Right lobe of liver (tissue), 6 donors: ENCODE measurements at places on chromosomes 3 and 15.
A peak's percentile ranks its signal among the peaks of the same experiment; 100 is the strongest.

GRCh38 chr15:78977091-78977571 lies 32.3 kb upstream of the CTSH start:
- DNase-seq: no peak

DNA sequence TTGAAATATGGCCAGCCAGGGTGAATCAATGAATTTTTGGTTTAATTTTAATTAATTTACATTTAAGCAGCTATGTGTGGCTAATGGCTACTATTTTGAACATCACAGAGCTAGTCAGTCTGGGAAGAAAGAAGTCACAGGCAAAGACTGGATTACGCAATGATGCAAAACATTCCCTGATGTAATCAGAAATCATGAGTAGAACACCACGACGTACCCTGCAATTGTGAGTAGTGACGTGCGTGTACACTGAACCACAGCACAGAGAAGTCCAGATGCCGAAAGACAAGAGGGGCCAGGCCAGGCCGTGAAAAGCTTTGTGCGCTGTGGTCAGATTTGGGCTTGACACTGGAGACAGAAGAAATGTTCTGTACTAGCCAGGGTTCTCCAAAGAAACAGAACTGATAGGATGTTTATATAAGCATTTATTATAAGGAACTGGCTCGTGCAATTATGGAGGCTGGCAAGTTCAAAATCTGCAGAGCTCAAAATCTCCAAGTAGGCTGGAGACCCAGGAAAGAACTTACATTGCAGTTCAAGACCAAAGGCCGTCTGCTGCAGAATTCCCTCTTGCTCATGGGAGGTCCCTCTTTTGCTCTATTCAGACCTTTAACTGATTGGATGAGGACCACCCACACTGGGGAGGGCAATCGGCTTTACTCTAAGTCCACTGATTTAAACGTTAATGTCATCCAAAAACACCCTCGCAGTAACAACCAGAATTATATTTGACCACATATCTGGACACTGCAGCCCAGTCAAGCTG lies 44.6 kb downstream of the SH3BP5 start:
- peak; percentile 67 for DNase-seq

DNA sequence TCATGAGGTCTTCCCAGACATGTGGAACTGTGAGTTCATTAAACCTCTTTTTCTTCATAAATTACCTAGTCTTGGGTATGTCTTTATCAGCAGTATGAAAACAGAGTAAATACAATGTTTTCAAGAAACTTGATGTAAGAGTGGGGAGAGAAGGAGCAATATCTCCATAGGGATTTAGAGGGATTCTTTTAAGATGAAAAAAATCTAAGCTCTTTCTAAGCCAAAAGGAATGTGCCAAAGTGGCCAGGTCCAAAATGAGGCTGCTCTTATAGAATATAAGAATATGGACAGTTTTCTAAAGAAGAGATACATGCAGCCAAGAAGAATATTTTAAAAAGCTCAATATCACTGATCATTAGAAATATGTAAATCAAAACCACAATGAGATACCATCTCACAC lies 23.9 kb upstream of the RYK start:
- DNase-seq: no peak

GRCh38 chr3:36957063-36957462 lies 12.2 kb upstream of the TRANK1 start:
- DNase-seq: no peak

GRCh38 chr15:23422099-23422945 lies 24.7 kb downstream of the GOLGA6L2 start:
- no peak for DNase-seq

DNA sequence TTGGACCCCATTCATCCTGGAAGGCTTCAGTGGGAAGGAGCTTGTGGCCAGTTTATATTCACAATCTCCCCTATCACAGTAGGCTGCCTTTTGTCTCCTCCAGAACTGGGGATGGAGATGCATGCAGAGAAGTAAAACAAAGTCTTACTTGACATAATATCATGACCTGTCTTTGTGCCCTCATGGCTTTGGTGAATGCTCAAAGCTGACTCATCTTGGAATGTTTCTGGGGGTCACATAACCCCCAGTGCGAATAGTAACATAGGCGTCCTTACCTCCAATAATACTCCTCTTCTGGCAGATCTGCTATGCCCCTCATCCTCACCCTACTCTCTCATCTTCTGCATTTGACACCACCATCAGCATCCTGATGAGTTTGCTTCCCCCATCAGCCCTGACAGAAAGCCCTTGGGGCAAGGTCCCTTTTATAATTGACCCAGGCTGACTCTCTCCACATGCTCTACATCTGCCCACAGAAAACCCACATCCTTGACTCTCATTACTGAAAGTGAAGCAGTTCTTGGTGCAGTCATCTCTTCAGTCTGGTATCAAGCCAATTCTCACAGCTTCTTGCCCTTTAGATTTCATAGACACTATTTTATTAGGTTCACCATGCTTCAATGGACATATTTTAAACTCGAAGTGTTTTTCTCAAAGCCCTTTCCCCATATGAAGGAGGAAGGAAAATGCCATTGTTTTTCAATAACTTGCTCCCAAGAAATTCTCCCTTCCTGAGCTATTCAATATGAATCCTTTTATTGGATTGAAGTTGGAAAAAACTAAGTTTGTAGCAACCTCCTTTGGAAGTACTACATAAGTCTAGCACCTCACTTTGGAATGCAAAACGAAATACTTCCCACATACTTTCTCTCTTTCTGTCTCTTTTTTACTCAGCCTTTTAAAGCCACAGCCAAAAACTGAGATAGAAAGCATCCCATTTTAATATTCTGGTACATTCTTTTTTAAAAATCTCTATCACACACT lies 36.6 kb downstream of the OSTN start:
- no peak for DNase-seq

DNA sequence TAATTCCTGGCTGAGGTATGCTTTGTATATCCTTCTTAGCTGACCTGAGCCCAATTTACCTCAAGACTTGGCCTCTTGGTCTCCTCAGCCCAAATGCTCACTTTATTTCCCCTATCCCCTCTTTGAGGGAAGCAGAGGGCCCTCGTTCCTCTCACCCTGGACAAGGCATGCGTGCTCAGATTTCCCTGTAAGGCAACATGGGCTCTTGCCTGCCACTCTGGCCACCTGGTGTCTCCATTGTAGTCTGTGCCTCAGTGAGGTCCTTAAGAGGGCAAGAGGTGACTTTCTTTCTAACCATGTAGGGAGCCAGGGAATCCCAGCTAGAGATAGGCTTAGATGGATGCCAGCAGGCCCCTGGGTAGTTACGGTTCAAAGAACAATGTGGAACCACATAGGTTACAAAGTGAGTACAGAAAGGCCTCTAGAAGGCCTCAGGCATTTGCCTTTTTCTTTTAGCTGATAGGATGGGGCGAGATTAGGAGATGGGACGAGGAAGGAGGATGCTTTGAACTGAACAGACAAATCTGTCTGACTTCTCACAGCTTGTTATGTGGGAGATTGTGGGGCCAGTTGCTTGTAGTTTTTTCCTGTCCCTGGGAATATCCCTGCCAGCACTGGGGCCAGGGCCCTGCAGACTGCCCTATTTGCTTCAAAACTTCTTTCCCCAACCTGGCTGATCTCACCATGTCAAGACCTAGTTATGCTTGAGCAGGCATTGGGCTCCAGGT lies 1.1 kb upstream of the INTS14 start:
- no peak for DNase-seq

DNA sequence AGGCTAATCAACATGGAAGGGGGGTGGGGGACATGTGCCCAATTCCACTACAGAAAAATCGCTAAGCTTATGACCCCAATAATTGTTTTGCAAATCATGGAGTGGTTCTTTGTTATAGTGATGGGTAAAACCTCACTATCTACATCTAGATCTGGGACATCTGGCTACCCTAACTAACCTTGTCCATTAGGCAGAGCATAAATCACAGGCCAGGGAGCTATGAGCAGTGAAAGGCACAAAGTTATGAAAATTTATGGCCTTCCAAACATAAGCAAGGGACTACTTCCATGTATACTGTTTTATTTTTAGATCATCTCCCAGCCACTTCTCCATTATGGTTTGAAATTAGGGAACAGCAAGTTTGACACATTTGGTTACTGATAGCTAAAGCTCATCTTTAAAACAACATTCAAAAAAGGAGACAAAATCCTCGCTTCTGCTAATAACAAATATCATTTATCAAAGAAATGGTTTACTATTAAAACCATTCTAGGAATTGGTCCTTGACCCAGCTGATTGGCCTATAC lies 78.3 kb downstream of the RSL24D1 start:
- no peak for DNase-seq

- DNase-seq: no peak
Measured at GRCh38 chr3:77780278-77780996, 740.5 kb downstream of the ROBO2 start.

GRCh38 chr3:172329070-172329469 lies 119.2 kb downstream of the GHSR start:
- no peak for DNase-seq

DNA sequence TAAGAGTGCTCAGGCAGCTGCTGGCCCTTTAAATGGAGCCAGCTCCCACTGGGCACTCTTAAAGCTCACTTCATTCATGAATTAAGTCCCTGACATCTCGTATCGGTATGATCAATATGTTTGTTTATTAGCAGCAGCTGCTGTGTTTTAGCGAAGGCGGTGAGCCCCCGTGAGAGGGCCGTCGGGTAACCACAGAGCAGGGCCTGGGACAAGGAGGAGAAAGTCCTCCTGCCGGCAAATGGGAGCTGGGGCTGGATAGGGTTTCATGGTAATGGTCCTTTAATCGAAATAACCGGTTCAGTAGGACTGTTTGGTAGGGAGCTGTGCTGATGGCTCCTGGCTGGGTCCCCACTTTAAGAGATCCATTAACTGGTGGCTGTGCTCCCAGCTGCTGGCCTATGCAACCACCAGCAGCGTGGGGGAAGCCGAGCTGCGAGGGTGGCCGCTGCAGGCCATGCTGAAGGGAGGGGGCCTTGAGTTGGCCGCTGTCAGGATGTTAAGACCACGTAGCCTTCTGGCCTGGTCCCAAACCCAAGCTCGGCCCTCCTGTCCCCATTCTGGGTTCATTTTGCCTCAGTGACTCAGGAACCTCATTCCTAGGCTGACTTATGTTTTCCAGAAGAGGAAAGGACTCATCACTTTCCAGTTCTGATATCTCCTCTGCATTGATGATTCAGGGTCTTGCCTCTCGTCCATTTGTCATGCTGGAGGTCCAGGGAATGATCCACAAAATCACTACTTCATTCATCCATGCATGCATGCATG lies 67.6 kb upstream of the NTRK3 start:
- DNase-seq: no peak

DNA sequence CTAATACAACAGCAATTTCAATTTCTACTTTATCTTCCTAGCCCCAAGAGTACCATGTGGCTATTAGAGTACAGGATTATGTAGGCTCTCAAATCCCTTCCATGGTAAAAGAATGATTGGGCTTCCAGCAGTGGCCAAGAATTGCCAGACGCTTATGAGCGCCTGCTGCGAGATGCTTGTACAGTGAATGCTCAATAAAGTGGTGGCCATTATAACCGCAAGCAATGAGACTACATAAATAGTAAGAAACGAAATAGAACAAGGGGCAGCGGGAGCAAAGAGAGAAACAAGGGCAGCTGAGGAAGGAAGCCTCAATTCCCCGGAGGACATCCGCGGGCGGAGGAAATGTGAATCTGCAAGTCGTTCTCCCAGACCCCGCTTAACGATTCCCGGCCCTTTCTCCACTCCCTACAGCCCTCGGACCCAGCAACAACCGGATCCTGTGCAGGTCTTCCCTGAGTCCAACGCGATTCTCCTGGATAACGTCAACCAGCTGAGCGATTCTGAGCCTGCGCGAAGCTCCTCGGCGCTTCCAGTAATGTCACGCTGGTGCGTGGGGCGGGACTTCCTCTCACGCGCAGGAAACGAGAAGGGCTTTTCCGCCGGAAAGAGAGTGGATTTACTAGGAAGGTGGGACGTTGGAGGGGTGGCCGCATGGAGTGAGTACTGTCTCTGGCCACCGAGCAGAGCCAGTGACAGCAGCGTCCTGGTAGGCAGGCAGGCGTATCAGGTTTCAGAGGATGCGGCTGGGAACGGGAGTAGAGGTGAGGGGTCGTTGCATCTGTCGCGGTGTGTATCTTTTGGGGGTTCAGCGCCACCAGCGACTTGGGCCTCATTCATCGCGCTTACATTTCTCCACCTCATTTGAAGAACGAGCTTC lies 40.5 kb upstream of the AP3B2 start:
- DNase-seq: peak; percentile 94

DNA sequence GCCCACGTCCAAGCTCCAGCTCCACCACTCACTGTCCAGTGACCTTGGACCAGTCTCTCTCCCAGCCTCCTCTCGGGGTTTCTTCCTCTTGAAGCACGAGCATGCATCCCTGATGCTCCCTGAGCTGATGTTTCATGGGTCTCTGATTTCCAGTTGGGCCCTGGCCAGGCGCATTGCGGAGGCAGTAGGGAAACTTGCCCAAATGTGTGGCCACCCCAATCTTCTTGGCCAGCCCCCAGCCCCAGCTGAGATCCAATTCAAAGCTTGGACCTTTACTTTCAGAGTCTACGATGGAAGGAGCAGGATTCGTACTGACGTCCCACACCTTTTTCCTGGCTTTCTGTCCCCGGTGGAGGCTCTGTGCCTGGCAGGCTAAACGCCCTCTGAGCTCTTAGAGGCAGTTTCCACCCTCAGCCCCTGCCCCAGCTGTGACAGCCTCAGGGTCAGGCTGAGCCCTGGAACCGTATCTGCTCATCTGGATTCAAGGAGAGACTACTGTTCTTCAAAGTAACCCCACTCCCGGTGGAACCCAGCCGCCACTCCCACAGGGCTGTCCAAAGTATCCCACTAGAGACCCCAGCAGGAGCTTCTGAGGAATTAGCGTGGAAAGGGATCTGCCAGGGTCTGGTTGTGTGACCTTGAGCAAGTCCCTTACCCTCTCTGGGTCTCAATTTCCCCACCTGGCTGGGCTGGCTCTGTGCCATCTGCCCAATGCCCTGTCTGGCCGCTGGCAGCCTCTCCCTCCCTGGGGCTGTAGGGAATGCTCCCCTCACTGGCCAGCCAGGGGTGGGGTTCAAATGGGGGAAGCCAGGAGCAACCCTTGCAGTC lies 37.4 kb downstream of the CPN2 start:
- no peak for DNase-seq

DNA sequence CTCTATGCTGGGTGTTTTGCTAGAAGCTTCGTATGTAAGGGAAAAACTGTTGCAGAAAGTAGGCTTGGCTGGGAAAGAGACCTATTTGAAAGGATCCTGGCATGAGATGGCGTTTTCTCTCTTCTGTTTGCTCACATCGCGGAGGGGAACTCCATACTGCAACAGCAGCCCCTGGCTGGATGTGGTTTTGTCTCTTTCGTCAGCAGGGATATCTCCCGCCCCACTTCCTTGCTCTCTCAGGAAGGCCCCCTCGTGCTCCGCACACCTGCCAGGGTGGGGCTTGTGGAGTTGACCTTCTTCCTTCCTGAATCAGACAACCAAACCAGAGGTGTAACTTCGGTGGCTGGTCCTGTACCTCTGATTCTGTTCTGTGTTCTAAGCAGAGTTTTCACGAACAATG lies 26.4 kb upstream of the MYZAP start:
- no peak for DNase-seq
